ENCODE measurements at places on chromosomes 3 and 15.

DNA sequence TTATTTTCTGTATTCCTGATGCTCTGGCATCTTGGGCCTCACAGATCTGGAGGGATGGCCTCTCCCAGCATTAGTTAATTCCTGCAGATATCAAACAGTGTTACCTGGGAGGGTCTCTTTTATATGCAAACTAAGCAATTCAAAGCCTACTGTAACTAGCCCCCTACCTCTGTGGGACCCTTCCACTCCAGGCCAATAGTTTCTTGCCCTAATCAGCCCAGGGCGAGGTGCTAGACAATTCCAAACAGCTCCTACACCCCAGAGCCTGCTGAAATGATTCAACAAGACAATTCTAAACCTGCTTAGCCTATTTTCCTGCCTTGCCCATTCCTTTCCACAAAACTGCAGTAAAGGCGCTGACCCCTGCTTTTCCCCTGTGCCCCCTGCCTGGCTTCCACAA, 106.6 kb upstream of the IGSF10 start:
- no peak for DNase-seq

DNA sequence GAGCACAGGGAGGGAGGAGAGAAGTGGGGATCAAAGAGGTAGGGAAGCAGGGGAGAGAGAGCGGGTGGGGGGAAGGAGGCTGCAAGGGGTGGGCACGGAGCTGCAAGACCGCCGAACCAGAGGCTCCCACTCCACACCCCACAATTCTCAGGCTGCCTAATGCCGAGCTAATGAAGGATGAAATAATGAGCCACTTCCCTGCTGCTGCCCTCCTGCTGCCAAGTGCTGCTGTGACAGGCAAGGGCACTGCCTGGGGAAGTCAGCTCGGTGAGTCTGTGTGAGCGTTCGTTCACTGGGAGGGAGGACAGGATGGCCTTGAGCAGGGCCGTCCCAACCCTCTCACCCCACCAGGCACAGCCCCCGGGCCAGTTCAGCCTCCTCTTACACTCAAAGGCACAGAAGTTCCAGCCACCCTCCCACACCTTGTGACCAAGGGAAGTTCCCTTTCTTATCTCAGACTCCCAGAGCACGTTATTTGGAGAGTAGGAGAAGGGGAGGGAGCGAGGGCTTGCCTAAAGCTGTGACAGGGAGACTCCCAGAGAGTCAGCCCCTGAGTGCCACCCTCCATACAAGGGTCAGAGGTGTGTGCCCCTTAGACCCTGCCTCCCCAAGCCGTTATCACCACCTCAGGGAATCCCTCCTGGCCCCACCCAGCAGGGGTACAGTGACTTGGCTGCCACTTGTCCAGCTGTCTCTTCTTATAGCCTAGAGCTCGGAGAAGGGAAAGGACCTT, 12.4 kb downstream of the GLYCTK start:
- DNase-seq, result no peak

GRCh38 chr3:182028081-182028480, 316.4 kb downstream of the SOX2 start:
- no peak for DNase-seq

DNA sequence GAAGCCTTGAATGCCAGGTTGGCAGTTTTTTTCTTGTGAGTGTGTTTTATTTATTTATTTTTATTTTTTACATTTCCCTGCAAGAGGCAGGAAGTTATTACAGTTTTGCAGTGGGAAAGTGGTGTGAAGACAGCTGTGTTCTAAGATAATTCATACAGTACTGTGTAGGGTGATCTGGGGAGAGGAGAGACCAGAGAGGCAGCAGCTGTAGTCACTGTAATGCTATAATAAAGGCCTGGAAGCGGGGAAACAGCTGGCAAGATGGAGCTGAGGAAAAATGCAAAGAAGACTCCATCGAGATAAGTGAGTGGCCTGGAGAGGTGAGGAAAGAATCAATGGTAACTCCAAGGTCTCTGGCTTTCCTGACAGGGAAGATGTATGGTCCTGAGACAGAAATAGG, 23.1 kb downstream of the CNTN3 start:
- DNase-seq, result no peak

DNA sequence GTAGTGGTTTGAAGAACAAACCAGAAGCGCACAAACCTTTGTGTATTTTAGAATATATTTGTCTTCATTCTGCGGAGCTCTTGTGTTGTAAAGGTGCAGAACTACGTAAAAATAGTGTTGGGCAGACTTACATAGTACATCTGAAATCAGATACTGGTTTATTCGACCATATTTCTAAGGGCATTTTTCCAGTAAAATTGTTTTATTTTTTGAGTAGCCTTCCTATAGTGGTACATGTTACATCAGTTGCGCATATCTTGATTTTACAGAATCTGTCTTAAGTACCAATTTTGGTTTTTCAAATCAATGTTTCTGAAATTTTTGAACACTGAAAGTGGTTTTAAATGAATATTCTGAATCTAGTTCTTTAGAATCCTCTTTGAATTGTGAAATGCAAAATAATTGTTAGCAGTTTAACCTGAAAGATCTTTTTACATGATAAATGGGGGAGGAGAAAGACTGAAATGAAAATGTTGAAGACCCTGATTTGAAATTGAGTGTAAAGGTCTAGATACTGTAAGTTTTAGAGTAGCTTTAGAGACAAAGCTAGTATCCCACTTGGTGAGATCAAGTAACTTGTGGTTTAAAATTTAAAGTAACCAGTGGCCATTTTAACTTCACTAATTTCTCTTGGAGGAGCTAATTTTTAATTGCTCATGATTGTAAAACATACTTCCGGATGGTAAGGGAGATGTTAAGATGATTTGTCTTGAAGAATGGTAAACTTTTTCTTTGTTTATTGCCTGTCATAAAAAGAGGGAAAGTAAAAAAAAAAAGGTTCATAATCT, 15.5 kb upstream of the CHD2 start:
- no peak for DNase-seq

DNA sequence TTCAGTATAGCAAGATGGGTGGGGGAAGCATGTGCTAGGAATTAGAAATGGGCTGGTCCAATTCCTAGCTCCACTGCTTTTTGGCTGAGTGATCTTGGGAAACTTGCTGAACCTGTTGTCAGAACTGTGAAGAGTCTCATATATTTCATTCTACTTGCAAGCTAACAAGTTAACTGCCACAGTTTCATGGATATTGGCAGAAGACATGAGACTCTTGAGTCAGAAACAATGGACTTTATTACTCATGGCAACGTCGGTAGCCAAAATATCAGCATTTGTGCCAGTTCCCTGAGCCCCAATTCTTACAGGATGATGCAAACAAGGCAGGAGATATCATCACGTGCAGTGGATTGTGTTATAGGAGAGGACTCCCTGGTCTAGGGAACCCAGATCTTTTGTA, 26.6 kb upstream of the PLAAT1 start:
- DNase-seq, result no peak

GRCh38 chr15:29141308-29142128, 128.1 kb downstream of the NSMCE3 start:
- no peak for DNase-seq

DNA sequence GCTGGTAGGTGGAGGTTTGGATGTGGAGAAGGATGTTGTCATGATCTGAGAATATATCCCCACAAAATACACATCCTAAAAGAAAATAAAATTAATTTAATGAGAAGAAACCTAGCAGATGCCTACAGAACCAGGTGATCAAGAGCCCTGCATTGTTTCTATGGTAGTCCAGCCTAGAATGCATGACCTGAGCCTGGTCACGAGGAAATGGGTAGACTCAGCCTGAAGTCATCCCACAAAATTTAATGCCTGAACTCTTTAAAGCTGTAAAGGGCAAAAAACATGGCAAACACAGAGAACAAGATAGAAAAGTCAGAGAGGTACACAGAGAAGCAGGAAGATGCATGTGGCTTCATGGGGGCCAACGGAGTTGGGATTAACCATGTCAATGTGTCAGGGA, 36.0 kb downstream of the LDHAL6B start:
- DNase-seq, result no peak

DNA sequence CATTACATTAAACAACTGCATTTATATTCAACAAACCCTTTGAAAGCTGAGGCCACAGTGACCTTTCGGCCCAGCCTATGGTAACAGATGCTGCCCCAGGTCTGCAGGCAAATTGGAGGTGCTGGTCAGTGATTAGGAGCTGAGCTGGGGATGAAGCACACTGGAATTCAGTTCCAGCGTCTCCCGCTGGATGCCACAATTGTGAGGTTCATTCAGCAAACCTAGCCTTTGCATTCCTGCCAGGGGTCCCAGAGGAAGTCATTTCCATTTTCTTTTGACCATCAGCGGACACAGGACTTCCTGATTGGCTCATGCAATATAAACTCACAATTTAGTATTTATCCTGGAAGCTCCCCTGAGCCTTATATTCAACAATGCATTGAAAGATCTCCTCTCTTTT, 89.5 kb downstream of the IL20RB start:
- no peak for DNase-seq

DNA sequence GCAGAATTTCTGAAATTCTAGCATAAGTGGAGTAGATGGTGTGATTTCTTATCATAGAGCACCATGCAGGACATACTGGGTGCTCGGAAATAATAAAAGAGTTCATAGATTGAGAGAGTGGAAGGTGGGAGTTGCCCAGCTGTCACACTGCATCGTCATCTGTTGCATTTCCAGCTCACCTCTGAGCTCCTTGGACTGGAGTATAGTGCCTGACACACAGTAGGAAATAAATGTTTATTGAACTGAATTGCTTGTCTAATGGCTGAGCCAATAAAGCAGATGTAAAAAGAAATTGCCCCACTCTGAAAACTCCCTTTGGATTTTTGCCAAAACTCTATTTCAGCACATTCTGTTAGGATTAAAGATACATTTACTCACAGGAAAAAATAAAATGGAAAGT, 108.9 kb upstream of the UBE2E1 start:
- DNase-seq, result no peak

GRCh38 chr3:129231331-129232119, 17.9 kb upstream of the COPG1 start:
- no peak for DNase-seq

DNA sequence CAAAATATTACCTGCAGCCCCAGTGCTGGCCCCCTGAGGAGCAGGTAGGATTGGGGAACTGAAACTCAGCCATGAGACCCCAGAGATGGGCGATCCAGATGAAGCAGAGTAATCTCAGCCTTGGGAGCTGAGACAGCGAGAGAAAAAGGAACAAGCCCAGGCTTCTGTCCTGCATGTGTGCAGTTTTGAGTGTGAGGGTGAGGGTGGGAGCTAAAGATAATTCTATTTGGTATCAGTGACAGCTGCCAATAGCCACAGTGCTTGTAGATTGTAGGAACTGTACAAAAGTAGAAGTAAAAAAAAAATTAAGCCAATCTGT, 5.9 kb downstream of the ATP8B4 start:
- no peak for DNase-seq

DNA sequence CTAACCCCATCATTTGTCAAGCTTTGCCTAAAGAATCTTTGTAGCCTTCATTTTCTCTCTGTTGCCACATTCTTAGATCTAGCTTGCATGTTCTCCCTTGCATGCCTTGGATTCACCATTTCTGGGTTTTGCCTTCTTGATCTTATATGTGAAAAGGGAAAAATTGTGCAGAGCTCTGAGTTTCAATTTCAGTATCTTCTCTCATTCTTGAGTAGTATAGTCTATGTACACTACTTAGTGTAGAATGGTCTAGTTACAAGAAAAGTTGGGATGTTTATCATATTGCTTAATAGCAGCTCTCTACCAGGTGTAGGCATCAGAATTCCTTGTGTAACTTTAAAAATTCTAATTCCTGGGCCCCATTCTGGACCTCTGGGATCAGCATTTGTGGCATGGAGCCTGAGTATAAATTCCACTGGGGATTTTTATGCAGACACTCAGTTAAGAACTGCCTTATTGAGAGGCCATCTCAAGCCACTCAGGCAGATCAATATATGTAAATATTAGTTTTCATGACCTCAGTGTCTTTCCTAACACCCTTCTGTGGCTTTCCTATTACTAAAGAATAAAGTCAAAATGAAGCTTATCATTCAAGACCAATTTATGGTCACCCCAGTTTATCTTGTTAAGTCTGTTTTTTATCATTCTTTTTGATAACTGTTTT, 23.4 kb downstream of the GTF2E1 start:
- DNase-seq, result no peak

DNA sequence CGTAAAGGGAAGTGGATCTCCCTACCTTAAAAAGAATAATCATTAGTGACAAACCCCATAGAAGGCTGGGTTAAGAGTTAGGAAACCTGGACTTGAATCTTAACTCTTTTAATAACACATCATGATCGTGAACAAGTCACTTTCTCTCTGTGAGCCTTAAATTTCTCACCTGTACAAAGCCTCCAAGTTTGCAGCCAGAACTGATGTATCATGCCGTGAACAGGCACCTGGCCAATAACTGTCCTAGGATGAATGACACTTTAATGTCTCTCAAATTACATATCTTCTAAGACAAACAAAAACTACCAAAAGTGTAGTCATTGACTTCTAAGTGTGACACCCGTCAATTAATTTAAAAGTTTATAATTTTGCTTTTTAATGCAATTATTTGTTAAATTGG, 3.9 kb downstream of the UPK1B start:
- DNase-seq, result no peak

- no peak for DNase-seq
Measured at GRCh38 chr3:22859618-22860017, 343.5 kb upstream of the UBE2E2 start.

DNA sequence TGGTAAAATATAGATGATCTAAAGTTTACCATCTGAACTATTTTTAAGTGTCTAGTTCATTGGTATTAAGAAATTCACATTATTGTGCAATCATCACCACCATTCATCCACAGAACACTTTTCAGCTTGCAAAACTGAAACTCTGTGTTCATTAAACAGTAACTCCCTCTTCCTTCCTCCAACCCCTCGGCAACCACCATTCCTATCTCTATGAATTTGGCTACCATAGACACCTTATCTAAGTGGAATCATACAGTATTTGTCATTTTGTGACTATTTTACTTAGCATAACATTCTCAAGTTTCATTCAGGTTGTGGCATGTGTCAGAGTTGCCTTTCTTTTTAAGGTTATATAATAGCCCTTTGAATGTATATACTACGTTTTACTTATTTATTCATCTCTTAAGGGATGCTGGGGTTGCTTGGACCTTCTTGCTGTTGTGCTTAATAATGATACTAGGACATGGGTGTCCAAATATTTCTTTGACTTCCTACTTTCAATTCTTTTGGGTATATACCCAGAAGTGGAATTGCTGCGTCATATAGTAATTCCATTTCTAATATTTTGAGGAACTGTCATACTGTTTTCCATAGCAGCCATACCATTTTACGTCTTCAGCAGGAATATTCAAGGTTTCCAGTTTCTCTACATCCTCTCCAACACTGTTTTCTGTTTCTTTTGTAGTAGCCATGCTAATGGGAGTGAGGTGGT, 20.9 kb downstream of the KAT2B start:
- no peak for DNase-seq

All from SW 1271 (cell line).